ENCODE measurements at places on chromosomes 4 and X.
A peak's percentile ranks its signal among the peaks of the same experiment; 100 is the strongest.

- DNase-seq: no peak
These were observed 109.0 kb downstream of the GNL3L start for GRCh38 chrX:54639018-54639345.

- DNase-seq: peak; percentile 60
These were observed 45.5 kb downstream of the FAM9B start for GRCh38 chrX:8988446-8988845.

DNA sequence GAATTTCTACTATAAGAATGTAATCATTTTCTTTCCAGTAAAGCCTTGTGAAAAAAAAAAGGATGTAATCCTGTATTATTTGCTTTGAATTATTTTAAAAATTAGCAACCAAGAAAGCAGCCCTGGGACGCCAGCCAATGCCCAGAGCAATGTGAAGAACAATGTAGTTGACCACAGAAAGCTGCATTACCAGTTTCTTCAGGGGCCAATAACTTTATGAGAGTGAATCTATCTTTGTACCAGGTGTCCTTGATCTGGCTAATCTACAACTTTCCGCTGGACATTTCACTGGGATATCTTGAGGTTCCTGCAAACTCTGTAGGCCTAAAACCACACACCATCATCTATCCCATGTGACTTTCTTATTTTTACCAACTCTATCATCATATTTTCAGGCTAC lies 7.6 kb upstream of the KLHL2 start:
- DNase-seq: no peak

GRCh38 chrX:12946406-12946805 lies 28.5 kb upstream of the TMSB4X start:
- no peak for DNase-seq

DNA sequence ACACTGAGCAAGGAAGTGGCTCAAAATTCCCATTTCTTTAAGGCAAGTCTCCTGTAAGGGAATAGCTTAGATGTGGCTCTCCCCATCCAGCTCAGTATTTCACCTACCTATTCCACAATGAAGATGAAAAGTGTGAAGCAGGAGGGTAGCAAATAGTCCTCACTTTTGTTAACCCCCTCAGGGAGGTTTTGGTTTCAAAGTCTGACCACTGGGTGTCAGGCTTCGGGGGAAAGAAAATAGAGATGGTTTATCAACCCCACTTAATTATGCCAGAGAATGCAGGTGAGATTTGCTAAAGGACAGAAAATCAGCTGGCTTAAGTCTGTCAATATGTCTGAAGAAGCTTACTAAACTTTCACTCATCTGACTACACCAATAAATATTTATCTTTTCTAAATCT lies 69.5 kb downstream of the DHX15 start:
- no peak for DNase-seq

GRCh38 chr4:145293658-145294057 lies 113.3 kb upstream of the OTUD4 start:
- peak; percentile 58 for DNase-seq

GRCh38 chr4:173464481-173464880 lies 65.5 kb downstream of the HAND2 start:
- no peak for DNase-seq

DNA sequence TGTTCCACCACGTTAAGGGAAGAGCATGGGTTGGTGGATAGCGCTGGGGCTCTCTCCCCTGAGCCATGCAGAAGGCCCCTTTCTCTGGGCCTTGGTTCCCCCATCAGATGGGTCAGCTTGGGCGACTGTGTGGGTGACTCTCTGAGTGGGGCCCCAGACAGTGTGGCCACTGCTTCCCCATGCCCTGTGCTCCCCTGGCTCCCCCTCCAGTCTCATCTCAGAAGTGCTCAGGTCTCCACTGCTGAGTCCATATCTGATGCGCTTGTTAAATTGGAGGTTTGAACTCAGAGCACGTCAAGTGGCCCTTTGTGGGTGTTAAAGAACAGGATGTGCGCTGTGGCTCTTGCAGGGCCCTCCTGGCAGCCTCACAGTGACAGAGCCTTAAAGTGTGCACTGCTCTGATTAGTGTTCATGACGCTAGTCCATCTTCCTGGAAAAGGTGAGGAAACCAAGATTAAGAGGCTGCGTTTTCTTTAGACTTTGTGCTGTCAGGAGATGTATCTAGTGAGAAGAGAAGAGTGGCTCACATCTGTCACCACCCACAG lies 59.8 kb downstream of the NELFA start:
- DNase-seq: no peak

DNA sequence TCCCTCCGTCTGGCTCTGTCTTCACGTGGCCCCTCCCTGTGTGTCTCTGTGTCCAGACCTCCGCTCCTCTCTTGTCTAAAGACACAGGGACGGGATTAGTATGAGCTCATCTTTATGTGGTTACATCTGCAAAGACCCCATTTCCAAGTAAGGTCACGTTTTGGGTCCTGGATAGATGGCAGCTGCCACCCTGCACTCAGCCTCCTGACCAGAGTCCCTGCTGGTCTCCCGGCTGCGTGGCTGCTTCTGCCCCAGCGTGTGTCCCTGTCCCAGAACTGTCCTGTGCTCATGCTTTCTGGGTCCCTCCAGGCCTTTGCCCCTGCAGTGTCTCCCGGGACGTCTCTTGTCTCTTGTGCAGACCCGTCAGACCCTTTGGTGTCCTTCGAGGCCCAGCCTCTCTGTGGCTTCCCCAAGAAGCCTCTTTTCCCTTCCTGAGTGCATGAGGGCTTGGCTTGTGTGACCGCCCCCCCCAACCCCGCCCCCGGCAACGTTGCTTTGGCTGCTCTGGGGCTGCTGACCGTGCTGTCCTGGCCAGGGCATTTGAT lies 107.3 kb downstream of the PSAPL1 start:
- no peak for DNase-seq

DNA sequence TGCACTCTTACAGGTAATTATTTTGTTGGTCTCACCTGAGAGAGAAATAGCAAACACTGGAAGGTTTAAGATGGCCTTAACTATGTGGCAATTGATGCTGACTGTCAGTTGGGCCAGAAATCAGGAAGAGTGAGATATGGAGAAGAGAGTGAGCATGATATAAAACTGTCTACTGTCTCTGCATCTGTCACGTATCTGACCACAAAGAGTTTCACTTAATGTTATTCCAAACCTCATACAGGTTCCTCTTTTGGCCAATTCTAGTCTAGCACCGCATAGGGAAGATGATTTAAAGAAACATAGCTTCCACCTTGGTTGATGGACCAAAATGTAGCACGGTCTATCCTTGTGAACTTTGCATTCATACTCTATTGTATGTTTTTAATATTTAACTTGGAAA lies 381.0 kb upstream of the BOD1L1 start:
- no peak for DNase-seq

DNA sequence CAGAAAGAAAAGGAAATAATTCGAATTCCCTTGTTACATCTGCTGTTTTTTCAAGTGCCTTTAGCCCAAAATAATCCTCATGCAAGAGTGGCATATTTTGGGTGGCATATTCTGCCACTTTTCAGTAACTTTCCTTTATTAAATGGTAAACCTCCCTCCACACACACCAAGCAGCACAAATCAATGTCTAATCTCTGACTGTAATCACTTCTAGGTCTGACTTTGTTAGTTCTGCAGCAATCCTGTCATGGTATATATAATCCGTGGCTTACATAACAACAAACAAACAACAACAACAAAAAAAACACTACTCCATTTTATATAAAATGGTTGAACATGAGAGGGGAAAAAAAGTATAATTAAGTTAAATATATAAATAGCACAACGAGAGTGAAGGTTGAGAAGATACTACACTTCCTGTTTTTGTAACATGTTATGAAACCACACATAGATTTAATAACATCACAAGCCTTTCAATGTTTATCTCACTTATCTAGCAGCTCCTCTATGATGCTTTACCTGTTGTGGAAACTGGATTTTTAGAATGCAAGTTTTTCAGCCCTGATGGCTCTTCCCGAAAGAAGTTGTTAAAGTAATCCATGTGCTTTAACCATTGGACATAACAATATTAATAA lies 715.4 kb downstream of the GRXCR1 start:
- DNase-seq: no peak

DNA sequence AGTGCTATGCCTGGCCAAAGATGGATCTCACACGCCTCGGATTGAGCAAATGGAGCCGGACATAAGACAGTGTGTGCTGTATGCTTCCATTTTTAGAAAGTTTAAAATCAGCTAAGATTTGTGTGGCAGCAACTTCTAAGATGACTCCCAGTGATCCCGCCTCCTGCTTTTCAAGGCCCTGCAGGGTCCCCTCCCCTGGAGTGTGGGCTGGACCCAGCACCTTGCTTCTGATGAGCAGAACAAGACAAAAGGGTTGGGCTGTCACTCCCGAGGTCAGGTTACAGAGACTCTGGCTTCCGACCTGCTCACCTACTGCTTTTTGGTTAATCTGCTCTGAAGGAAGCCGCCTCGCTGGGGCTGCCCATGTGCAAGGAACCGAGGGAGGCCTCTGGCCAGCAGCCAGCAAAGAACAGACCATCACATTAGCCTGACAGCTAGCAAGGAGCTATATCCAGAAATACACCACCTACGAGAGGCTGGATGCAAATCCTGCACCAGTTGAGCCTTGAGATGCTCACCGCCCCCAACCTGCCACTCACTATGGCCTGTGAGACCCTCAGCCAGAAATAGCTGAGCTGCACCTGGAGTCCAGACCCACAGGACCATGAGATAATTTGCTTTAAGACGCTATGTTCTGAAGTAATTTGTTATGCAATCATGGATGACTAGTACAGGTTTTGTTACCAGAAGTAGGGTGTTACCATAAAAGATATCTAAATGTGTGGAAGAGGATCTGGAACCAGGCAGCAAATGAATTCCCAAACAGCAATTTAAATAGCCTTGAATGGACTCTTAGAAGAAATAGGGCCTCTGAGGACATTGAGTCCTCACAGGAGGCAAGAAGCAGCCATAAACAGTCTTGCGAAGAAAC lies 47.6 kb downstream of the CRMP1 start:
- DNase-seq: no peak

GRCh38 chrX:21398426-21398825 lies 24.2 kb downstream of the CNKSR2 start:
- peak; percentile 11 for DNase-seq

GRCh38 chr4:151653548-151653918 lies 107.3 kb downstream of the GATB start:
- no peak for DNase-seq

- DNase-seq: peak; percentile 15
These were observed 85.5 kb upstream of the TET2 start for GRCh38 chr4:105061136-105061696.

GRCh38 chr4:168551945-168552695 lies 55.3 kb downstream of the PALLD start:
- peak; percentile 37 for DNase-seq

- no peak for DNase-seq
These were observed 30.7 kb upstream of the RPS6KA6 start for GRCh38 chrX:84218726-84219125.

DNA sequence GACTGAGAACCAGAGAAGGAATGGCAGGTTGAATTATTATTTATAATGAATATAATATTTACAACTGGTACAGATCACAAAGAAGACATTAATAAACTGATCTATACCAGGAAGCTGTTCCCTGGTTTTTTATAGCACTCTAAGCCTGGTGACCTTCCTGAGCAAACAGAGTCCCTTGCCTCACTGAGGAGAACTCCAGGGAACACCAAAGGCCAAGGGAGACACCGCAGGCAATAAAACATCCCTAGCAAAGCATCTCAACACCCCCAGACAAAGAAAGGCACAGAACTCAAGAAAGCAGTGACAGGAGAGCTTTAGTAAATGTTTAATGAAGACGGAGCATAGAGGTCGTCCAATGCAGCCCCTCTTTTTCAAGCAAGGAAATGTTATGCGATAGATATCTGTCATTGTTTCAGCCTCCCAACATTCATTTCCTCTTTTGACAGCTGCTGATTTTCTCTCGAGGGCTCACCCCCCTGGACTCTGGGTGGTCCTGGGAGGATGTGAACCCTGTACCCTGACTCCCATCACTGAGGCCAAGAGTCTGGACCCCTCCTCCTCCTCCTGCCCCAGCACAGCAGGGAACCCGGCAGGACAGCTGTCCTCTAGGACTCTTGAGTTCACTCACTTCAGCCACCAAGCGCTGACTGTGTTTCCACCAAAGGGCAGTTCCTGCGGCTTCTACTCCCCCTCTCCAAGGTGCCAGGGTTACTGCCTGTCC lies 342.5 kb upstream of the GATB start:
- DNase-seq: no peak

DNA sequence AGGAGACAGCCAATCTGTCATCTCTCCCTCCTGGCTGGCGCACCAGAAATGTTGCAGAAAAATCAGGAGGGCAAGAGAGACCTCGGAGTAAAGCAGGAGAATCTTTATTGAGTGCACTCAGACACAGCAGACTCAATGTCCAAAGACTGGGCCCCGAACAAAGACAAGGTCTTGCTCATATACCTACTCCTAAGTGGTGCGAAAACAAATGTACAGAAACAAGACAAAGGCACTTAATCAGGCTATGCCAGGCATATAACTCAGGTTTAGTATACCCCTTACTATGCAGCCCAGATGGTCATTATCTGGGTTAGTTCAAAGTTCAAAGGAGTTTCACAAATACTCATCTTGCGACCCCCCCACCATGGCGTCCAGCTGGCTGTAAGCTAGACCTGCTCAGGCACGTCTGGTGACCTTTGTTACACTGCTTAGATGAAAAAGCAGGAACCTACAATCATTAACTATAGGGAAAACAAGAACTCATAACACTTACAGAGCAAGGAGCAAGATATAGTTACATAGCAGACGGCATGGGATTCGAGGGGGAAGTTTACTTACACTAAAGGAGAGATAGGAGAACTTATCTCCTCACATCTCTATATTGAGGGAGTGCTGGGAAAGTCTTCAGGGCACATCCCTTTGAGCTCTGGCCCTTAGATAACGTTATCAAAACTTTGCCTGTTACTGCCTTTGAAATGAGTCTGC lies 27.5 kb downstream of the SULT1E1 start:
- DNase-seq: no peak

DNA sequence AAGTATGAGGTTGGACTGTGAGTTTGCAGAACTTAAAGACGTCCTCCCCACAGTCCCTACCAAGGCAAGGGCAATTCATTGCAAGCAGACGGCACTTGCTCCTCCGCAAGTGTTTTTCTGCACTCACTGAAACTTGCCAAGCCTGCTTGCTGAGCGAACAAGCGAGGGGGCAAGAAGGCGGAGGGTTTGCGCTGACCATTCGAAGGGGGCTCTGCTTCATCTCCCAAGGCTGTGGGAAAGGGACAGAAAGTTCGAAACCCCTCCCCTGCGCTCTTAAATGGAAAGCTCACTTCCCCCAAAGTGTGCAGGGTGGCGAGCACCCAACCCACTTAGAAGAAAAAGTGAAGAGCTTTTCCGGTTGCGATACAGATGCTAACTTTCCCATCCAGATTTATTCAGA lies 1.4 kb downstream of the MID1 start:
- peak; percentile 13 for DNase-seq

- peak; percentile 93 for DNase-seq
These were observed 29.6 kb downstream of the SLC16A2 start for GRCh38 chrX:74450803-74451449.

DNA sequence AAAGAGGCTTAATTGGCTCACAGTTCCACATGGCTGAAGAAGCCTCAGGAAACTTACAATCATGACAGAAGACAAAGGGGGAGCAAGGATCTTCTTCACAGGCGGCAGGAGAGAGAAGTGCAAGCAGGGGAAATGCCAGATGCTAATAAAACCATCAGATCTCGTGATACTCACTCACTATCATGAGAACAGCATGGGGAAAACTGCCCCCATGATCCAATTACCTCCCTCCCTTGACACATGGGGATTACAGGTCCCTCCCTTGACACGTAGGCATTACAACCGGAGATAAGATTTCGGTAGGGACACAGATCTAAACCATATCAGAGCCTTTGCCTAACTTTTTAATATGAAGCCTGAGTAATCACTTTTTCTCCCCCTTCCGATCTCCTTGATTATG lies 43.7 kb upstream of the MAPK10 start:
- no peak for DNase-seq

- DNase-seq: peak; percentile 97
These were observed 25.3 kb downstream of the FAM241A start for GRCh38 chr4:112170451-112170993.
